Upper lobe of left lung (tissue), 6 donors: ENCODE measurements at places on chromosomes 13 and 19. TPM values are rescaled to one million over a fixed set of nuclear protein-coding genes. Genes with fewer than 3 reads are reported as not detected.

DNA sequence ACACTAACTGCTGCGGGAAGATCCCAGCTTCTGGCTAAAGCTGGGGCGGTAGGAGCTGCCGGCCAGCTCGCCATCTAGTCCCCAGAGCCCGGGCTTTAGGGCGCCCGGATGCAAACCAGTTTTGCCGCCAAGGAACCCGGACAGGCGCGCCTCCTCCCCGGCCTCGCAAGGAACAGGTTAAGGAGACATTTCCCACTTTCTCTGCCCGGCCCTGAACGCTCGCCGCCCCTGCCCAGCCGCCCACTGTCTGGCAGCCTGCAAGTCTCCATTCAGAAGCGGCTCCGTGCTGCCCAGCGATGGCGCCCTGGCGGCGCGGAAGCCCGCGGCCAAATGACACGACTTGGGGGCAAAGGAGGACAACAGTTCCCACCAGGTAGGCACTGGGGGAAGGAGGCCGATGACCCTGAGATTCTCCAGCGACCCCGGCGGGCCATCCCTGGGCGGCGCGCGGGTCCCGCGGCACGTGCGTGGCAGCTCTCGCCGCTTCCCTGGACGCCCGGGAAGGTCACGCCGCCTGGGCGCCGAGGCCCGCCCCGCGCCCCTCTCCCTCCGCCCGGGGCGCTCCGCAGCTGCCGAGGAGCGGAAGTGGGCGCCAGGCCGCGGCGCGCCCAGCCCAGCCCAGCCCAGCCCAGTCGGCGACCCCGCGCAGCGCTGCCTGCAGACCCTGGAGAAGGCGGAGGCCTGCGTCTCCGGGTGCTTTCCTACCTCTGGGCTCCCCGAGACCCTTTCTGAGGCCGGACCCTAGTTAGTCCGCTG is 42.2 kb upstream of the HNRNPA1L2 start:
- DNase-seq, result no peak

DNA sequence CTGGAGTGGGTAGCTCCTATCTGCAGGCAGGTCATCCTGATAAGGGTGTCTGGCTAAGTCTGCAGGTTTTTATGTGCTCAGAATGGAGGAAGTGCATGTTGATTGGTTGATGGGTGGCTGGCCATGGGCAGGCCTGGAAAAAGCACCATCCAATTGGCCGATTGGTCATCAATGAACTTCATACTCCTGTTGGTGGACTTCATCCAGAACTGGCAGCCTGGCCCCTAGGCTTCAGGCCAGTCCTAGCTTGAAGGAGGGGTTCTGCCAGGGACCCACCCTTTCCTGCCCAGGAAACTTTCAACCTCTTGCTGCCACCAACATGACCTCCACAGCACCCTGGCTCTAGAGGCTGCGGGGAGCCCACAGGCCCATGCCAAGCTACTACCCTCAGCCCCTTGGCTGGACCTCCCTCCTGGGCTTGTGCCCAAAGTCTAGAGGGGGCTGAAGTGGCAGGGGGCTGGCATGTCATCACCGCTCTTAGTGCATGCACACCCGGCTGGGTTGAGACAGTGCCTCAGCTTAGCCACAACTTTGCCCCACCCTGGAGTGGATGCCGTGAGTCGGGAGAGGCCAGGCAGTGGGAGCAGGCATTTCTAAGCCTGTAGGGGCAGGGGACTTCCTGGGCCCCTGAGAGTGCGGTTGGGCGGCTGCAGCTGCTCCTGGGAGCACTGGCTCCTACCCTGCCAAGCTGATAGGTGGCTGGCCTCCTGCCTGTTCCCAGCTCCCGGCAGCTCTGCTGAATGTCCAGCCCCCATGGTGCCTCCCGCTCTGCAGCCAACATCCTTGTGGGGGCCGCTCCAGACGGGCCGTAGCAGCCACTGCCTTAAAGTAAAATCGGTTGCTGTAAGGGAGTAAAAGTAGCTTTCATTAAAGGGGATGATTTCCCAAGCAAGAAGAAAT is 13.2 kb downstream of the DNAJC15 start:
- DNase-seq, result peak; percentile 58

DNA sequence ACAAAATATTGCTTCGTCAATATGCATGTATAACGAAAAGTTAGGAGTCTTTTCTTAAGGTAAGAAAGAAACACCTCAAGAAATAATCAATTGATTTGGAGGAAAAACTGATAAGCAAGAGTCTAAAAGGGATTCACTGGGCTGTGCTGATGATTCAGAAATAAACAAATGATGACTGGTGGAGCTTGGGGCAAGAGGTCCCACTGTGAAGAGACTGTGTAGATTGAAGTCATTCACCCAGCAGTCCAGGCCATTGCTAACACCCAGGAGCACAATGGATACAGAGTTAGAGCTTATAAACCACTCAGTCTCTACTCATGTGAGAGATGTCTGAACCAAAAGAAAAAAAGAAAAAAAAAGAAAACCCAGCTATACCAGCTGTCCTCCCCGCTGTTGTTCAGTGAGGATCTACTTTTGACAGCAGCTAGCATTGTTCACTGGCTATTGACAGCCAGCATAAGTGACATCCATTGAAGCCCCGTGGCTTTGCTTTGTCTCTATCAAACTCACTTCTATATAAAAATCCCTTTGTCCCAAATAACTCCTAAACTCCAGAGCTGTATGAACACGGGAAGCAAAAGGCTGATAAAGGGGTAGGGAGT is 255.5 kb downstream of the KCTD12 start:
- no peak for DNase-seq

- DNase-seq, result peak; percentile 22
Measured at GRCh38 chr13:28394422-28394821, 100.5 kb downstream of the FLT1 start.

GRCh38 chr13:113445791-113446487 is 7.3 kb downstream of the ADPRHL1 start:
- no peak for DNase-seq

LIPE gene
- 5.2 TPM for total RNA-seq
